Articular chondrocyte of knee joint (primary cell): ENCODE measurements at places on chromosomes 2 and 18. TPM values are rescaled to one million over a fixed set of nuclear protein-coding genes. Genes with fewer than 3 reads are reported as not detected.

Gene GALNT5
- 59.5 and 82.7 TPM in 2 replicates for total RNA-seq

Gene CPLX4
- not detected in 2 replicates for total RNA-seq

Gene DNAH6
- total RNA-seq = 0.26 and 0.86 TPM in 2 replicates

Gene MPHOSPH10
- 20.5 and 20.9 TPM in 2 replicates for total RNA-seq

Gene TEKT4
- 0.11 TPM in 1 of 2 replicates, not detected in the other for total RNA-seq

Gene MYCN
- not detected in 2 replicates for total RNA-seq

Gene HJURP
- total RNA-seq = 9.7 and 18.8 TPM in 2 replicates

Gene PLB1
- 3.0 and 4.1 TPM in 2 replicates for total RNA-seq

Gene WDPCP
- total RNA-seq = 16.9 and 24.0 TPM in 2 replicates

Gene MBD2
- 35.1 and 43.8 TPM in 2 replicates for total RNA-seq

Gene ZAP70
- not detected in 2 replicates for total RNA-seq

Gene DPP4
- 36.2 and 81.0 TPM in 2 replicates for total RNA-seq

Gene LOXL3
- 162 and 188 TPM in 2 replicates for total RNA-seq

Gene SNTG2
- not detected in 2 replicates for total RNA-seq

Gene TLK1
- 23.5 and 31.0 TPM in 2 replicates for total RNA-seq

Gene DYSF
- total RNA-seq = 0.78 and 2.3 TPM in 2 replicates

Gene GULP1
- total RNA-seq = 114 and 121 TPM in 2 replicates

Gene HOXD9
- total RNA-seq = 2.9 and 4.3 TPM in 2 replicates

Gene ADCYAP1
- not detected in 2 replicates for total RNA-seq

Gene USP14
- total RNA-seq = 24.5 and 32.3 TPM in 2 replicates

Gene PRSS56
- not detected in 2 replicates for total RNA-seq

Gene ARMC9
- total RNA-seq = 53.9 and 72.4 TPM in 2 replicates

Gene ZNF521
- 135 and 174 TPM in 2 replicates for total RNA-seq

Gene NYAP2
- total RNA-seq = not detected in 2 replicates

Gene ABCG8
- not detected in 2 replicates for total RNA-seq

Gene SLC14A1
- 0.65 and 5.0 TPM in 2 replicates for total RNA-seq

Gene RRM2
- 20.0 and 32.1 TPM in 2 replicates for total RNA-seq

Gene IL1RL1
- total RNA-seq = 0.39 and 0.65 TPM in 2 replicates

Gene MBOAT2
- 50.7 and 52.2 TPM in 2 replicates for total RNA-seq

Gene CNGA3
- 0.43 TPM in 1 of 2 replicates, not detected in the other for total RNA-seq

Gene ACVR1
- 50.5 and 60.1 TPM in 2 replicates for total RNA-seq

Gene RAB6C
- total RNA-seq = not detected in 2 replicates

Gene STAM2
- 72.5 and 73.5 TPM in 2 replicates for total RNA-seq

Gene NAT8
- not detected in 2 replicates for total RNA-seq

Gene TFPI
- 37.5 and 126 TPM in 2 replicates for total RNA-seq

Gene COL6A3
- total RNA-seq = 1,743 and 2,116 TPM in 2 replicates

Gene RIOK3
- total RNA-seq = 137 and 151 TPM in 2 replicates

Gene FBXO41
- total RNA-seq = 1.3 and 1.4 TPM in 2 replicates

Gene UGT1A8
- total RNA-seq = not detected in 2 replicates

Gene PUM2
- 45.1 and 54.3 TPM in 2 replicates for total RNA-seq

Gene RNU2-63P
- under 0.01 TPM in 1 of 2 replicates, not detected in the other for total RNA-seq

Gene GCKR
- total RNA-seq = 0.43 and 0.78 TPM in 2 replicates
